GM23248 (cell line): ENCODE measurements at places on chromosomes 16 and 17.

DNA sequence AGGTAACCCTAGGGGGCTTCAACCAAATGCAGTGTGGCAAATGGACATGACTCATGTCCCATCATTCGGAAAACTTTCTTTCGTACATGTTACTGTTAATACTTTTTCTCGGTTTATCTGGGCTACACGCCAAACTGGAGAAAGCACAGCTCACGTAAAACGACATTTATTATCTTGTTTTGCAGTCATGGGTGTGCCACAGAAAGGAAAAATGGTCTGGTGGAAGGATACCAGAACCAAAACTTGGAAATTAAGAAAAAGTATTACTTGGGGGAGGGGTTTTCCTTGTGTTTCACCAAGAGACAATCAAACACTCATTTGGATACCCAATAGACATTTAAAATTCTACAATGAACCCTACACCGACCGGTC, 23.6 kb downstream of the ALOX15B start:
- DNase-seq = peak; percentile 28

- DNase-seq = no peak
These were observed 632 bp downstream of the CCL15 start for GRCh38 chr17:36000732-36001109.

DNA sequence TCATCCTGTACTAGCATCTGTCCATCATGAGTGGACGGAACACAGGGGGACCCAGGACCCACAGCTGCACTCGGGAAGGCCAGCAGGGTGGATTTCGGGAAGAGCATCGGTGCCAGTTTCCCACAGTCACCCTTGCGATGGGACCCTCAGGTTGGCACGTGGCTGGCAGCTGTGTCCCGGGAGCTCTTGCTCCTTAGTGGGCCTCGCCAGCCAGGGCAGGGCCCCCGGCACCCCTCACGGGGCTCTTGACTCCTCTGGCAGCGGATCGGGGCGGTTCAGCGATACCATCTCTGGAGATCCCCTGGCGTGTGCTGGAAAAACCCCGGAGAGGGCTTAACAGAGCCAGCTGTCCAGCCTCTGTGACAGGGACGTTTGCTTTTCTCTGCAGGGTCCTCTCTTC, 9.2 kb downstream of the CAPN15 start:
- no peak for DNase-seq

GRCh38 chr17:58046239-58047094, 36.8 kb upstream of the DYNLL2 start:
- peak; percentile 59 for DNase-seq

GRCh38 chr17:40963838-40964237, 2.9 kb downstream of the KRT39 start:
- DNase-seq = peak; percentile 45

DNA sequence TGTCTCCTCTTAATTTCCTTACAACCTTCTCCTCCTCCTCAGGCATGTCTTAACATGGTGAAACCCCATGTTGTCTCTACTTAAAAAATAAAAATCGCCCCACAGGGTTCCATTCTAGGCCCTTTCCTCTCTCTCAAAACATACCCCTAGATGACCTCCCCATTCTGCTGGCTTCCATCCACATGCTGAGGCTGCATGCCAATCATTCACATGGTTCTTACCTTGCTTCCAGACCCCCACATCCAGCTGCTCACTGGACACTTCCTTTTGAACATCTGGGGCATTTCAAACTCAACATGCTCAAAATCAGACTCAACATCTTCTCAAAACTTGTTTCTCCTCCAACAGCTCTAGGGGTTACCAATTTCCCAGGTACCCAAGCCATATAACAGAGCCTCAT, 12.4 kb upstream of the CTCF start:
- no peak for DNase-seq

DNA sequence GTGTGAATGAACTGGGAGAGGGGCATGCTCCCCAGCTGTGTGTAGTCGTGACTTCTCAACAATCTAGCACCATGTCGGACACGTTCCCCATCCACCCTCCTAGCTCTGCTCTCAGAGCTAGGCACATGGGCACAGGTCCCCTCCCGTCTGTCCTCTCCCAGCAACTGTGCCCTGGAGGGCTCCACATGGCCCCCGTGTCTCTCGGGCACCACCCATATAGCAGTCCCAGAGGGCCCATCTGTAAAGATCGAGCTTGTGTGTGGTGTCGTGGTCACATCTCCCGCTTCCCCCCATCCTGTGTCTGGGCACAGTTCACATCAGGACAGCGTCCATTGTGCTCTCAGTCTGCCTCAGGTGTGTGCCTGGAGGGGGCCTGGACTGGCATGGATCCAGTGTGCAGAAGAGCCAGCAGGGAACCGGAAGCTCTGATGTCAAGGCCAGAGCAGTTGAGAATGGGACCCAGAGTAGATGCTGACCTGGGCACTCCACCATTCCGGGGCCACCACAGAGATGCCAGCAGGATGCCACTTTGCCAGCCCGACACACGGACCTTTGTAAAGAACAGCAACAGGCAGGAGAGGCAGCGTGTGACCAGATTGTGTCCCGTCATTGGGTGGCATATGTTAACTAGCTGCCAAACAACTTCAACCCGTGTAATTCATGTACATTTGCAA, 55.7 kb downstream of the MARF1 start:
- DNase-seq = no peak

DNA sequence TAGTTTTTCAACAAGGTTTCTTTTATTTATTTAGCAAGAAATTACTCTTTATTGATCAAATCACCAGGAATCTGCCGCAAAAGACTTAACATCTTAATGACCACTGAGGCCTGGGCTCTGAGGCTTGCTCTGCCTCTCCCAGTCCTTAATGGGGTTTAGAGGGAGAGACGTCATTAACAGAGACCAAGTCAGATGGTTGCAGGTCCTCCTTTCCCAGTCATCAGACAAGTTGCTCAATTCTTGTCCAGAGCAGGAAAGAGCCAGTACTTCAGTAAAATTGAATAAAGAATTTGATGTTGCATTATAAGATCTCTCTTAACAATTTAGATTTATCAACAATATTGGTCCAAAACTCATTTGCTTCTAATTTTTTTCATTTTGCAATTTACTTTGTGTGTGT, 2.0 kb downstream of the SEPHS2 start:
- DNase-seq = no peak

DNA sequence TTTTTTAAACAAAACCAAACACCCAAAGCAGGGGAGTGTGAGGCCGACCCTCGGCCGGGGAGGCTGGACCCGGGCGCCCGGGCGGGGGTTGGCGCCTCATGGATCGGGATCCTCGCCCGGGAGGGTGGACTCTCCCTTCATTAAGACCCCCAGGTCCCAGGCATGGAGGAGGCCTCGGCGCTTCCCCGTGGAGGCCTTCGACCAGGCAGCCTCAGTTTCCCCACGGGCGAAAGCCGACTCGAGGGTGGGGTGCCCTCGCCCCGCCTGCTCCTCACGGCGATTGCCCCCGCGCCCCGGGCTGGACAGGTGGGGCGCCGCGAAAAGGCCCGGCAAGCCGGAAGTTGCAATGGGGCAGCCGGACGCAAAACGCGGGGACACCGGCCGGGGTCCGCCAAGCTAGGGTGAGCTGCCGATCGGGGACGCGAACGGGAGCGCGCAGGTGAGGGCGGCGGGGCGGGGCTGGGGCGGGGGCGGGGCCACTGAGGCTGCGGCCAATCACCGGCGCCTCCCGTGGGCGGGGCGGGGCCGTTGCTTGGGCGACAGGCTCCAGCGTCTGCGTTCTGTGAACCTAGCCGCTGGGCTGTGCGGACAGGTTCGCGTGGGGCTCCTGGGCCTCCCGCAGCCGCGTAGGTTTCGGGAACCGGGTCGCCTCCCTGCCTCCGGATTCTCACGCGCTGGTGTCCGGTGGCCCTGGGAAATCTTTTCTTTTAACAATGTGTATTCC, 6.0 kb upstream of the ZNF205 start:
- DNase-seq = peak; percentile 93

- peak; percentile 46 for DNase-seq
These were observed 364.7 kb upstream of the DYNLRB2 start for GRCh38 chr16:80176114-80176513.

DNA sequence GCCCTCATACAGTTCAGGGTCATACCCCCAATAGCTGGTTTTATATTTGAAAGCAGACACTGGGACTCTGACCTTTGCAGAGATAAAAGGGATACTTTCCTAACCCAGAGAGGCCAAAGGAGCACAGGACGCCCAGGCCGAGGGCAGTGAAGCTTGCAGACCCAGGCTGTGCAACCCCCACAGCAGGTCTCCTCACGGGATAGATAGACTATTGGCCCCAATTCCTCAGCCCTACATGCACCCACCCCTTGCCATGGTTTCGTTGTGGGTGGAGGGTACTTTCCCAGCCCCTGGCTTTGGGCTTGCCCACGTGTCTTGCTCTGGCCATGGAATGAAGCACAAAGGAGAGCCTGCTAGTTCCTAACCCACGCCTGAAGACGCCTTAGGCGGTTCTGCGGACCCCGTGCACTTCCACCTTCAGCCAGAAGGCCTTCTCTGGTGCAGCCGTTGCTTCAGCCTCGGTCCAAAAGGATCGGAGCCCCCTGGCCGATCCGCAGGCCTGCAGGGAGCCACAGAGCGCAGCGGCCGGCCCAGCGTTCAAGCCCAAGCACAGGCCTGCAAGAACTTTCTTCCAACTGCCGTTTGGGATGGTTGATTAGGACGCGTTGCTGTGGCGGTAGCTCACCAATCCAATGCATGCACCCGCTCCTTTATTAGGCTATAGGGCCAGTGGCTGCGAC, 9.8 kb upstream of the BRCA1 start:
- no peak for DNase-seq

- DNase-seq = no peak
These were observed 10.7 kb downstream of the DRC3 start for GRCh38 chr17:17983376-17983775.

GRCh38 chr17:83200231-83200699, 120.9 kb downstream of the METRNL start:
- DNase-seq = peak; percentile 98

- DNase-seq = no peak
These were observed 10.9 kb downstream of the UBALD2 start for GRCh38 chr17:76276069-76276431.

DNA sequence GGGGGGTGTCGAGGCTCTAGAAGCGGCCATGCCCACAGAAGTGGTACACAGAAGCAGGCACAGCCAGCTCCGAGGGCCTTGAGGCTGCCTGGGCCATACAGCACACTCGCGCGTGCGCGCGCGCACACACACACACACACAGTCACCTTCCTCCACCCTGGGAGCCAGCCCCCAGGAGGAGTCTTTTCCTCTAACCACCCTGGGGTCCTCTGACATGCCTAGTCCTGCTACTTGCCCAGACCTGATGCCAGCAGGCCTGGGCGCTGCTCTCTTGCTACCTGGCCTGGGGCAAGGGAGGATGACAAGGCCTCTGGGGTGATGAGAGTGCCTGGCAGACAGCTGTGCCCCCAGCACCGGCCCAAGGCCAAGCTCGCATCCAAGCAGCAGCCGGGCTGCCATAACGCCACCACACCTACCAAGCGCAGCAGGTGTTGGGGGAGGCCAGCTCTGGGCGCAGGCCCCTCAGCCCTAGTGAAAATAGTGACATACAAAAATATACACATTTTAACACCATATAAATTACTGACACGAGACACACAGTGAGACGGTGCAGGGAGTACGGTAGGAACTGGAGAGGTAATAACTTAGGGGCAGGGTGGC, 41.1 kb downstream of the TSC2 start:
- DNase-seq = no peak

DNA sequence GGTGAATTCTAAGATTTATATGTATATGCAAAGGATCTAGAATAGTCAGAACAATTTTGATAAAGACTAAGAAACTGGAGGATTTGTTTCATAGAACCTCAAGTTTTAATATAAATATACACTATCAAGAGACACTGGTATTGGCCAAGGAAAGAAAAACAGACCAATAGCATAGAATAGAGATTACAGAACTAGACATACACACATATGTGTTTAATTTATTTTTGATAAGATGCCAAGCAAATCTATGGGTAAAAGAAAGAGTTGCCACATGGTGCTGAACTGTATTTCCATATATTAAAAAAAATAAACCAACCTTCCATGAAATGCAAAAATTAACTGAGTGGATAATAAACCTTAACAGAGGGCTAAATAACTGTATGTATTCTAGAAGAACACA, 27.9 kb upstream of the LRRC37A3 start:
- no peak for DNase-seq

- peak; percentile 90 for DNase-seq
These were observed at the start of gene KRTAP2-4 for GRCh38 chr17:41065829-41066624. Gene KRTAP2-4, minus strand, starts transcription at chr17:41065879. Its CDS starts 34 bp downstream, at chr17:41065845.

DNA sequence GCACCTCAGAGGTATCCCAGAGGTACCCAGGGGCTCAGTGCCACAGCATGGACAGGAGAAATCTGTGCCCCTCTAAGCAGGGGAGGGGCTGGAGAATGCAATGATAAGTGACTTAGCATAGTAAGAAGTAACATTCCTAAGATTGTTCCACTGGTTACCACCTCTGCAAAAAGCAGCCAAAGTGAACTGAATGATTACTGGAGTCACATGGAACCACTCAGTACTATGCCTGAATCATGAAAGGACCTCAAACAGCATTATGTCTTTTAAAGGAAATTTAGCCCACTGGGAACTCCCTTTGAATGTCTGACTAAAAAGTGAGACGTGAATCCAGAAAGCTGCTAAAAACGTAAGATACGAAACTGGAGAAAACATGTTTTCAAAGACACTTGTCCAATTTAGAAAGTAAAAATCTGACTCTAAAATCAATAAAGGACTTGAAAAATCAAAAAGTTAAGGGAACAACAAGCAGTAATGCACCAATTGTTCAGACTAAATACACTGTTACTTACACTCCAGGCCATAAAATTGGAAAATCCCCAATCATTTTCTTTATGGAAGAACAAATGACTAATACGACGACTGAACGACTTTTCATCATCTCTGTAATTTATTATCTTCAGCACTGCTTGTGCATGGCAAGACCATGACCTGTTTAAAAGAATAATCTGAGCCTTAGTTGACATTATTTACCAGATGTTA, 38.6 kb downstream of the LITAFD start:
- DNase-seq = peak; percentile 68

DNA sequence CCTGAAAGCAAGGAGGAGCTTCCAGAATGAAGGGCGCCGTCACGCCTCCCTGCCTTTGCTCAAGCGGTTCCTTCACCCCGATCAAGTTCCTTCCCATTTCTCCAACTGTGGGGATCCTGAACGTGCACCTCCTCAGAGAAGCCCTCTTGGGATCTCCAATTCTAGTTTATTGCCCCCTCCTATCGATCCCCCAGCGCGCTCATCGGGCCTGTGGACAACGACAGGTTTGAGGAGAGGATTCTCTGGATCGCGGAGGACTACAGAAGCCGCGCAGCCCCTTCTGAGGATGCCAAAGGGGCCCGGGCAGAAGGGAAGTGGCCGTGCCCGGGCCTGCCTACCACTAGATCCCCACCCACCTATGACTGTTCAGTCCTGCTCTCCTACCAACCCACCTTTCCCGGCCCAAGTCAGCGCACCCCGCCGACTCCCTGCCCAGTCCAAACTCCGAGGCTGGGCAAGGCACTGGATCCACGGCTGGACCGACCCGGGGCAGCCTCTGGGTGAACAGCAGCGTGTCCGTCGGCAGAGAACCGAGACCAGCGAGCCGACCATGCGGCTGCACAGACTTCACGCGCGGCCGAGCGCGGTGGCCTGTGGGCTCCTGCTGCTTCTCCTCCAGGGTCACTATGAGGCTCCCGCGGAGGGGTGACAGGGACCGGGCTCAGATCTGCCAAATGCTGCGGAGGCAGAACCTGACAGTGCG, 12.8 kb upstream of the CES3 start:
- DNase-seq = peak; percentile 51
